ENCODE measurements at places on chromosomes 2 and 18.

- no peak for DNase-seq
Measured at GRCh38 chr2:170420961-170421687, 243.2 kb downstream of the MYO3B start.

- no peak for DNase-seq
Measured at GRCh38 chr2:122988395-122989221, 1036.5 kb upstream of the CNTNAP5 start.

DNA sequence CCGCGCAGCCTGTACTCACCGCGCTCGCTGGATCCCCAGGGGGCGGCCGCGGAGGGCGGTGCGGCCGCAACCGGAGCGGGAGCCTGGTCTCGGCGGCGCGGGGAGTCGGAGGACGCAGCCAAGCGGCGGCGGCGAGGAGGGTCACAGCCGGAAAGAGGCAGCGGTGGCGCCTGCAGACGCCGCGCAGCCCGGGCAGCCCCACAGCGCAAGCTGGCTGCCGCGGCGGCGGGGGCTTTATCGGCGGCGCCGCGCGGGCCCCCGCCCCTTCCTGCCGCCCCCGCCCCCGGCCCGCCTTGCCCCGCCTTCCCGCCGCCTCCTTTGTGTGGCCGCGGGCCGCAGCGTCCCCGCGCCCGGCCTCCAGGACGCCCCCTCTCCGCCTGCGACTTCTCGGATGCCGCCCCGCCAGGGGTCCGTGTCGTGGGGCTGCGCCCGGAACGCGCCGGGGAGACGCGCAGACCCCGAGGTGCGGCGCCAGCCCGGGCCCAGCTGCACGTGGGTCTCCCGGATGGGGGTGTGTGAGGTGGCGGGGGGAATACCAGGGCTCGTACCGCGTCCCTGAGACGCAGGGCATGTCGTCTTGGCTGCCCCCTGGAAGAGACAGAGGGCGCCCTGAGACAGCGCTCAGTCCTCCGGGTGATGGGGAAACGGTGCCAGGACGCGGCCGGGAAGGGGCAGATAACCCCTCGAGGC lies at the start of gene SERPINE2:
Gene SERPINE2, minus strand, starts transcription at position 207 of the 690 bp plus-strand sequence. CDS start 37,386 bp downstream, outside the sequence.
- no peak for DNase-seq

- no peak for DNase-seq
Measured at GRCh38 chr18:75407468-75408437, 19.8 kb downstream of the SMIM21 start.

GRCh38 chr2:63698786-63699548 lies 110.2 kb downstream of the MDH1 start:
- no peak for DNase-seq

GRCh38 chr18:23049698-23050373 lies 85.4 kb upstream of the CABLES1 start:
- no peak for DNase-seq

GRCh38 chr18:48943736-48944527 lies 6.8 kb downstream of the SMAD7 start:
- DNase-seq, result no peak

DNA sequence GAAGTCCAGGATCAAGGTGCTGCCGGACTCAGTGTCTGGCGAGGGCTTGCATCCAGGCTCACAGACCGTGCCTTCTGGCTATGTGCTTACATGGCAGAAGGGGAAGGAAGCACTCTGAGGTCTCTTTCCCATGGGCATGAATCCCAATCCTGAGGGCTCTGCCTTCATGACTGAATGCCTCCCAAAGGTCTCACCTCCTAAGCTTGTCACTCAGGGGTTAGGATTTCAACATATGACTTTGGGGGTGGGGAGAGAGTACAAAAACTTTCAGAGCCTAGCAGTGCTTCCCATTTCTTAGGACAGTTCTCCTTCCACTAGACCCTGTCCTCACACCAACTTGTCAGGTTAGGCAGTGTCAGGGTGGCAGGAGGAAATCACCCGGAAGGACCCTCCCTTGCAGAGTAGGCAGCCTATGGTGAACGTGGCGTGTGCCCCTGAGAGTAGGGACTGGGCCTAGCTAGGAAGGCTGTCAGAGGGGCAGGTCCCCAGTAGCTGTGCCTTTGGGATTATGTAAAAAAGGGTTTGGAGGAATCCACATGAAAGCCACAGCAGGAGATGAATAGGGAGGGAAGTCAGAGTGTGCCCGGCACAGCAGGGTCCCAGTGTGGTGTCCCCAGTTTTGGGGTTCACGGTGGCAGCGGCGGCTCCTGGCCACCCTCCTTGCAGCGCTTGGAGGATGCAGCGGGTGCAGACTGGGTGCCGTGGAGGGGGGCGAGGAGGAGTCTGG lies 233.3 kb downstream of the LDLRAD4 start:
- DNase-seq, result no peak

DNA sequence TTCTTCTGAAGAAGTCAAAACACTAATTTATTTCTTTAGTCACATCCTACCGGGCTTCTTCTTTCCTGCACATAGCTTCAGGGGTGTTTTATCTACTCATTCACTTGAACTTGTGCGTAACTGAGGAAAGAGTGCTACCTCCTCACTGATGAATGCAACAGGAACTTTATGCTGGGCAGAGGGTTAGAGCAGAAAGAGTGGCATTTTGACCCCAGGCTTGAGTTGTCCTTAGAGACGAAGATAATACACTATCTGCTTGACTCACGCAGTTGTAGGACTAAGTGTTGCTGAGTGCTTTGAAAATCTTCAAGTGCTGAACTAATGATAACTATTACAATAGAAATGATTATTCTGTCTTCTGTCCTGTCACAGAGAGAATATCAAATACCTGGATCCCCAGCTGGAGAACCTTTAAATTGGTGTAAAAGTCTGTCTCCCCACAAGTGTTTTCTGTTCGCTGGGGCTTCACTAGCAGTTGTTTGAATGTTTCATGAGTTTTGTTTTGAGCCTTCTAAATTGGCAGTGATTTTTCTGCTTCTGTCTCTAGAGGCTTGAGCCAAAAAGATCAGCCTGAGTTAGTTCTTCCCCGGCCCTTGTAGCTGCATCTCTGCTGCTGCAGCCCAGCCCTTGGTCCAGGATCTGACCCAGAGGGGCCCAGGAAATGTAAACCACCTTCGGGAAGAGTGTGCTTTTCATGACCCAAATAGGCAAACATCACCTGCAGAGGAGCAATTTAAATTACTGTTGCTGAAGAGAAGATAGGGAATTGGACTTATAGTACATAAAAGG lies 86.3 kb upstream of the LGALSL start:
- no peak for DNase-seq

DNA sequence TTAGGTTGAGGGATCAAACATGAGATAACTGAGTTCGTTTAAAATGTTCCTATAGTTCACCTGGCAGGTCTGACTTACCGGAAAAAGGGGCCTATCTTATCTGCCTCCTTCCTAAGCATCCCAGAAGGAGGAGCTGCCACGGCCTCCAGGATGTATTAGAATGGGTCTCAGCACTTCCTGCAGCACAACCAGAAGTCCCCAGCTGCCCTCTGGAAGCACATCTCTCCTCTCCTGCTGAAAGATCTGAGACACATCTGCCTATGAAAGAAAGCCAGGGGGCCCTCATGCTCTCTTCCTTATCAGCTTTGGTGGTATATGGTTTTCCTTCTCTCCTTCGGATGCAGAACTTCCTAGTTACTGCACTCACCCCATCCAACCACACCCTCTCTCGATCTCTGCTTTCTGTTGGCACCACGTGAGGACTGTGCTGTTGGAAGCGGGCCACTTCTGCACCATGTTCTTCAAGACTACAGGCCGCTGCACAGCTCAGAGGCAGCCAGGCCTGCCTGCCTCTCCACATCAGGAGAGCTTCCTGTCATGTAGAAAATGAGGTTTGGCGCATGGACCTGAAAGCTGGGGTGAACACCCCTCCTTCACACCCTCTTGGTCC lies 6.5 kb downstream of the IGFBP5 start:
- no peak for DNase-seq

GRCh38 chr2:67752199-67752598 lies 310.6 kb downstream of the C1D start:
- DNase-seq, result no peak

DNA sequence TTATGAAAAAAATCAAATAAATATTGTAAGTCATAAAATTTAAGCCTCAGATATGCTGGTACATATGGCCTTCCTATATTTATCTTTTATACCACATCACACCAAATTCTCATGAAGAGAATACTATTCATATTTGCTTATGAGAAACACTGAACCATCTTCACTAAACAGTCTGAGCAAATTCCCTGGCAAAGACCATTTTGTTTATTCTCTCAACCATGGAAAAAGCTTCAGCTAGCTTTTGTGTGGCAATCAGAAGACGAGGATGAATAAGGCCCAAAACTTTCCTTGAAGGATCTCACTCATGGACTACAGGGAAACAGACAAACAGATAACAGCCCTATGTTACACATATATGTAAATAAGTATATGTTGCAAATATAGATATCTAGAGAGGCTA lies 252.1 kb downstream of the TMX3 start:
- DNase-seq, result no peak

- DNase-seq, result no peak
Measured at GRCh38 chr2:27245626-27246025, 17.2 kb downstream of the SLC30A3 start.

DNA sequence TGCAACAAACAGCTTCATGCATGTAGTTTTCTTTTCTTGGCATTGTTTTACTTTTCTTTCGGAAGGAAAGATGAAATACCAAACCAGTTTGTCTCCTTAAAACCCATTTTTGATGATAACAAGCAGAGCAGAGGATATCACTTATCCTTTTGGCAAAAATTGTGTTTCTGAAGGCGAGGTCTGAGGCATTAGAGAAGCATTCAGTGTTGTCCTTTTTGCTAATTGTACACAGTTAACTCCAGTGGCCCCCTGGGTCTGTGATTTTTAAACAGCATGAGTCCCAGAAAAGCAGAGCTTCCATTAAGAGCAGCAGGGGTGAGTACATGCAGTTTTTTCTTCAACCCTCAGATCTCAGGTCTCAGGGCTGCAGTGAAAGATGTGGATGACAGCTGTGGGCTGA lies 41.3 kb downstream of the TTC39C start:
- no peak for DNase-seq

DNA sequence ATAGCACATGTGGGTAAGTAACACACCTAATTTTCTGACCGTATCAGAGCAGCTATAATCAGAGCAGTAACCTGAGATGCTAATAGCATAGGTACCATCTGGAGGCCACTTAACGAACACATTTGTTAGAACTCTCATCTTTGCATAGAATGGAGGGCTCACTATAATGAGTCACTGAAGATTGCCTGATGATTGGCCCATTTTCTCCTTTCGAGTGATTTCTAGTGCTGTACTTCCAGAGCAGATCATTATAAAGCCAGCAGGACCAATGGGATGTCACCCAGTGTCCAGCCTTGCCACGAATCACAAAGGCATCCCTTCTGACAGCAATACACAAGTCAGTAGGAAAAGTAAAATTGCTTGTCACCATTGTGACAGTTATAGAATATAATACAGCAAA lies 81.7 kb upstream of the REV1 start:
- no peak for DNase-seq

- no peak for DNase-seq
Measured at GRCh38 chr2:118921646-118922045, 20.3 kb upstream of the MARCO start.

DNA sequence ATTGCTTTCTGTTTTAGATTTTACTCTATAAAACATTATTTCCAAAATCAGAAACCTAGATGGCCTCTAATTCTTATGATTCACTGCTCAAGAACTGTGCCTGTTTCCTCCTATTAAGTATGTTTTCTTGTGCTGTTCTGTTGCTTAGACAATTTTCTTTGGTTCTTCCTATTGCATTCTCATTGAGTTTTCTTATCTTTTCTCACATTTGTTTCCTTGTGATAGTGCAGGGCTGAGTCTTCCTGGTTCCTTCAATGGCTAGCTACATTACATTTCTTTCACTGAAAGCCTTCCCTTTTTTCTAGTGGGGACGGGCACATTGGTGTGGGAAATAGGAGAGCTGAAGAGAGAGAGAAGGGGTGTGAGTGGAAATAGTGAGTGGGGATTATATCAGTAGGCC lies 183.4 kb downstream of the CALCRL start:
- no peak for DNase-seq

DNA sequence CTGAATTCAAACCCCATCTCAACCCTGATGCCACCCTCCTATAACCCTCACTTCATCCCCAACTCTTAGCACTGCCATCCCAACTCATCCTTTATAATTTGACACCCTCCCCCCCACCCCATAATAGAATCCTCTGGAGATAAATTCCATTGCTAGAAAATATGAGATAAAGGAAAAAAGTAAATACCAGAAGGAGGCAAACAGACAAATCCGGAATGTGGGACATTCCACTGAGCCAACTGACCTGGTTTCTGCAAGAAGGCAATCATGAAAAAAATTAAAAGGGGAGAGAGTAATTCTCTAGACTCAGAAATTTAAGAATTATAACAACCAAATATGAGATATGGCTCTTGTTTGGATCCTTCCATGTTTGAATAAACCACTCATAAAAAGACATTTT lies 132.4 kb downstream of the CYP26B1 start:
- no peak for DNase-seq

- DNase-seq, result no peak
Measured at GRCh38 chr18:79547413-79548076, 132.1 kb upstream of the CTDP1 start.

- DNase-seq, result no peak
Measured at GRCh38 chr2:241136661-241137260, 12.5 kb downstream of the PASK start.

GRCh38 chr2:63189026-63189425 lies 138.4 kb downstream of the OTX1 start:
- DNase-seq, result no peak

GRCh38 chr18:13610555-13611141 lies 115.7 kb downstream of the FAM210A start:
- DNase-seq, result no peak

- no peak for DNase-seq
Measured at GRCh38 chr2:99928470-99929053, 213.8 kb downstream of the AFF3 start.

GRCh38 chr2:2192091-2192955 lies 138.8 kb downstream of the MYT1L start:
- no peak for DNase-seq

DNA sequence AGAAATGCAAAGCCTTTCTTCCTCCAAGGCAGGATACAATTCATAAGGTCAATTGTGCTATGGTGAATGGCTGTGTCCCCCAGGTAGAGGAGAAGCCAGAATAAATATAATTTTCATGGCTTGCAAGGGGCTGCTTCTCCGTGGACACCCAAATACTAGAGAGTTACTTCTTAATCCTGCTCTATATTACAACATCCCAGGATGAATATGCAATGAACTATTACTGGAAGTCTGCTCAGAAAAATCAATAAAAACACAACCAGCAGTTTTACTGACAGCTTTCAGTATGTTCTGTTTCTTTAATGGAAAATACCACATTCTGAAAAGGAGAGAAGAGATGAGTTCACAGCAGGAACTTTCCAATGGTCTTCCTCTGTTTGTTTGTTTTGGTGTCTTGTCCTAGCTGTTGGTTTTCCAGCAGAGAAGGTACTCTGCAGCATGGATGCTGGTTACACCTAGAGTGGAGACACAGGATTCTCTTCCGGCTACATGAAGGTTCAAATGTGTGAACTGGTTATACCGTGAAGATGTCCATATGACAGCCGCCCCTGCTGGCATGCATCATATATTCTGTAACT lies 213.0 kb downstream of the PID1 start:
- DNase-seq, result no peak

- no peak for DNase-seq
Measured at GRCh38 chr18:22933966-22934423, 867 bp downstream of the RBBP8 start.

GRCh38 chr2:237669628-237670392 lies 42.4 kb downstream of the LRRFIP1 start:
- DNase-seq, result no peak
